Brain (organoid and tissue), 16 donors: ENCODE measurements at places on chromosomes 3 and 15.

GRCh38 chr3:16439163-16439847 lies 74.2 kb downstream of the RFTN1 start:
- no peak for DNase-seq

- peak; percentile 70 for DNase-seq
These were observed 1.4 kb downstream of the EPHB1 start for GRCh38 chr3:134796281-134797056.

DNA sequence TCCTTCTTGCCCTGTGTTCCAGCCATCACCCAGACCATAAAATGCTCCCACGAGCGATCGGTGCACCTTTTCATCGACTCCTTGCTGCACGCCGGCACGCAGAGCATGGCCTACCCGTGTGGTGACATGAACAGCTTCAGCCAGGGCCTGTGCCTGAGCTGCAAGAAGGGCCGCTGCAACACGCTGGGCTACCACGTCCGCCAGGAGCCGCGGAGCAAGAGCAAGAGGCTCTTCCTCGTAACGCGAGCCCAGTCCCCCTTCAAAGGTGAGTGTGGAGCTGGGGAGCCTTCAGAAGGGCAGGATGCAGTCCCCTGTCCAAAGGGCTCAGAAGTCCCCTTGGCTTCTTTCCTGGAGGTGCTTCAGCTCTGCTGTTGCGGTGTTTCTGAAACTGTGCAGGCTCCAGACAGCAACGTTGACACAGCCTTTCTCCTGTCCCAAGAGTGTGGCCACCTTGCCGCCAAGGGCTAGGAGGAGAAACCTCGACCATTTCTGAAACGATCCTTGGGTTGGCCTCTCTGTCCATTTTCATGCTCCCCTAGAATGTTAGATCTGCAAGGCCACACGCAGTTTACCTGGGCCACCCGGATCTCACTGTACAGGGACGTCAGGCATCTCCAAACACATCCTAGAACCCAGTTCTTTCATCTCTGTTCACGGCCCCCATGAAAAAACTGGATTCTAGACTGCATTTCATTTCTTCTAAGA lies 116.7 kb downstream of the LIPC start:
- no peak for DNase-seq

DNA sequence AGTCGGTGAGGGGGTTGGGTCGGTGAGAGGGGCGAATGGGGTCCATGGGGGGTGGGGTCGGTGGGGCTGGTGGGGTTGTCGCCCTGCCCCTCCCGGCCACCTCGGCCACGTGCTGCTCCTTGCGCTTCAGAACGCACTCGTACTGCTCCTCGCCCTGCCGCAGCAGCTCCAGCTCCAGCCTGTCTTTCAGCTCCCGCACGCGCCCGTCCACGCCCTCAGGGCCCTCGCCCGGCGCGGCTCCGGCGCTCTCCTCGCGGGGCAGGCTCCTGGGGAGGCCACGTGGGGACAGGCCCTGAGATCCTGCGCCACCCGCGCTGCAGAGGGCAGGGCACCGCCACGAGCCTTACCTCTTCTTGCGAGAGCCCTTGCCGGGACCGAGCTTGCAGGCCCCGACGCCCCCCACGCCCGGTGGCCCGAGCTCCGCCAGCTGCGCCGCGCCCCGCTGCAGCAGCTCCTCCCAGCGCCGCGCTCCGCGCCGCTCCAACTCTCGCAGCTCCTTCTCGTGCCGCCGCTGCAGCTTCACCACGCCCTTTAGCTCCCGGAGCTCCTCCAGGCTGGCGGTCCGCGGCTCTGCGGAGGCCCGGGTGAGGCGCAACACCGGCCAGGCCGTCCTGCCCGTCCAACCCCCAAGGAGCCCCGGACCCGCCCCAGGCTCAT lies 8.2 kb upstream of the ANKRD63 start:
- DNase-seq = peak; percentile 57

DNA sequence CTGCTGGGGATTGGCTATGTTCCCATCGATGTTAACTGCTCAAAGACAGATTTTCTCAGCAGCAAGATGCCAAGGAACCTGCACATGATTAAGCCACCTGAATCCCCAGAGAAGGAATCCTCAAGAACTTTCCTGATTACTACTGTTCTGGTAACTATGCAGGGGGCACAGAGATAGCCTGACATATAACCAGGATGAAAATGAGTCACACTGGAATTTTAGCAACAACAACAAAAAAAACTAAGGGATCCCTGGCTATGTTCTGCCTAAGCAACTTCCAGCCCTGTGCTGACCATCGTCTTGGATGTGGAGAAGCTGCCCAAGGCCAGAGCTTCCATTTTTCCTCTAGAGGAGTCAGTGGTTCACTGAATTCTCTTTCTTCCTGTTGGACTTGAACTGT lies 13.8 kb downstream of the RIOX2 start:
- DNase-seq = no peak

GRCh38 chr15:71529361-71529760 lies 281.0 kb upstream of the NR2E3 start:
- DNase-seq = no peak

GRCh38 chr3:140391061-140391460 lies 286.8 kb upstream of the TRIM42 start:
- no peak for DNase-seq

DNA sequence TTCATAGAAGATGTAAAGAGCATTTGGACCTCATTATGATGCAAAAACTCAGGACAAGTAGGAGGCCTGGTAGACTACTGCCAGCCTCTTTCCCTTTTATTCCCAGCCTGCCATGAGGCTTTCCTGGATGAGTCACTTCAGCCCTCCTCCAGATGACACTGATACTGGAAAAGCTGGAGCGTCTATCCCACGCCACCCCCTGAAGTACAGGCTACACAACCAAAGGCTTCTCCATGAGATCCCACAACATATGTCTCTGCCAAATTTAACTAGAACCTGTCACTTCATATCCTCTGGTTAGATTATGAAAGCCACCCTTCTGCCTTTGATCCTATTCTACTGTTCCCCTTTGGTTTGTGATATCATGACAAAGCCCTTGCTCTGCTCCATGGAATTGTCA lies 56.1 kb upstream of the CPNE4 start:
- DNase-seq = no peak

DNA sequence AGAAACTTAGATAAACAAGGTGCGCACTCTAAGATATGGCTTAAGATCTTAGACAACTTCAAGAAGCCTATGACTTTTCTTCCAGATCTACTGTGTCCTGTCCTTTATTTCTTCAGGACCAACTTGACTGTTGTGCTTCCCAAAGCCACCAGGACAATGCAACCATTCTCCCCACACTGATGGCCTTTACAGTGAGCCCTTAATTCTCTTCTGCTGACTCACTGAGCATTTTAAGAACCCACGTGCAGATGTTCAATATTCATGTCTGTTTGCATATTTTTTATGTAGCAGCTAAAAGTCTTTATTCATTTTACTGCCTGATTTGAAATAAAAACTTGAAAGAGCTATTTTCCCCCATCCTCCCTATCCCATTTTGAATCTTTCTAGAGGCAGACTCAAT lies 103.3 kb upstream of the SLC2A2 start:
- no peak for DNase-seq

DNA sequence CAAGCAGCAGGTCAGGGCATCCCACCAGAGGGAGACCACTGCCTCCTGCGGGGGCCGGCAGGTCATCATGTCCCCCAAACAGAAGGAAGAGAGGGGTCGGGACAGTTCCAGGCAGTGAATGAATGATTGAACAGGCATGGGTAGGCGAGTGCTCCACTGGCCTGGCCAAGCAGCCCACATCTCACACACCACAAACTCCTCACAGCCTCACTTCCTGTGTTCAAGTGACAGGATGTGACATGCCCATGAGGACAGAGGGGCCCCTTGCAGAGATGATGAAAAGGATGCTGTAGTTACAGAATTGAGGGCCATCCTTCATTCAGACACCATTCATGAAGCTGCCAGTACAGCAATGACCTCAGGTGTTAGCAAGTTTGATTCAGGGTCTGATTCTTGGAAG lies 3.7 kb downstream of the IQSEC1 start:
- no peak for DNase-seq

- no peak for DNase-seq
These were observed 437.7 kb downstream of the SI start for GRCh38 chr3:164640591-164640990.

GRCh38 chr3:29279286-29279685 lies 1.6 kb upstream of the RBMS3 start:
- no peak for DNase-seq

- no peak for DNase-seq
These were observed 156.6 kb downstream of the MYRIP start for GRCh38 chr3:39965997-39966396.

DNA sequence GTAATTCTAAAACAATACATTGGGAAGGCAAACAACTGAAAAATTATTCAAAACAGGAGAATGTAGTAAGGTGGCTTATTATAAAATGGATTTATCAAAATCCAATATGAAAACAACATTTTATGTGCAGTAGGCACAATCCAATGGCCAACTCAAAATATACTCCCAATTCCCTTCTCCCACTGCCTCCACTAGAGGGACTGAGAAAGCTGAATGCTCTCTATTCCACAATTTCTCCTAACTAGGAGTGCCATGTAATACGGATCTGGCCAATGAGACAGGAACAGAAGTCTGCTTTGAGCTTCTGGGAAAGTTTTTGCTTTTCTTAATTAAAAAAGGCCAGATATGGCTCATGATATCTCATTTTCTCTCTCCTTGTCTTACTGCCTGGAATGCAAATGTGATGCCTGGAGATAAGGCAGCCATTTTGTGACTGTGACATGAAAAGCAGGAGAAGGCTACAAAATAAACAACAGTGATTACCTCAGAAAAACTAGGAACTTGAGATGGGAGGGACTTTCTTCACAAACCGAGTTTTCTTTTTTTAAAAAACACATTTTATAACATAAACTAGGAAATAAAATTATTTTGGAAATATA lies 18.8 kb upstream of the VGLL4 start:
- peak; percentile 31 for DNase-seq

GRCh38 chr3:134143828-134144401 lies 106.7 kb downstream of the RYK start:
- DNase-seq = no peak

DNA sequence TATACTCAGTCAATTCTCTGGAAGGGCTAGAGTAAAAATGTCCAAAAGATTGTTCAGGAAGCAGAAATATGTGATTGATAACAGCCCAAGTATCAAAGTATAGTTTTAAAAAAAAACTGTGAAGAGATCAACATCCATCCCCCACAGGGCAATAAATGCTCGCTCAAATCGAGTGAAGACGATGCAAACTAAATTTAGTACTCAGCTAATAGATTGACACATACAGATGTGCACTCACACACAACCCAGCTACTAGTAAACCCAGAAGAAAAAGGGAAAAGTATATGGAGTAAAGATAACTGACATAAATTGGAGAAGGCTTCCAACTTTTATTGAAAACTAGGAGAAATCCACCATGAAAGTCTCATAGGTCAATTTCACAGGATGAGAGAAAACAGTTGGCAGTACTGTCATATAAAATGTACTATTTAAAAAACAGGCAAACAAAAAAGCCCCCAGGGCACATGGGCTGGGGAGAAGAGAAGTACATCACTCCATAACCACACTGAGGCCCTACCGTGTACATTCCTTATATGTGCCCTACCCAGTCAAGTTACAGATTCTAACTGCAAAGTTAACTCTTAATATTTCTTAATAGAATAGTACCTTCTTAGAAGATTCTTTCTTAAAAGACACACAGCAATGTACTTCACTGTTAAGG lies 125.7 kb downstream of the TBL1XR1 start:
- no peak for DNase-seq

- DNase-seq = no peak
These were observed 29.0 kb downstream of the GOLM2 start for GRCh38 chr15:44317423-44318058.

DNA sequence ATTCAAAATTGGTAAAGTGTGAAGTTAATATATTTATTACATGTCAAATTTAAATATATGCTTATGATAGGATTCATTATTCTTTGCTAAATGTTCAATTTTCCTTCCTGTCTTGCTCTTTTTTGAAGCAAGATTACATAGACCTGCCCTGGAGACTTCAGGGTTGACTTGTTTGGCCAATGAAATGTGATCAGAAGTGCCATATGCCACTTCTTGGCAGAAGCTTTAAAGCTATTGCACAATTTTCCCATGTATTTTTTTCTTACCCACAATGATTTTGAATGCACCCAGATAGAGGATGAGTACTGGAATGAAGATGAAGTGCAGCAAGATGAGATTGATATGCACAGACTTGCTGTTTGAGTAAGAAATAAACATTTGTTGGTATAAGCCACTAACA lies 406.3 kb upstream of the BCHE start:
- no peak for DNase-seq

GRCh38 chr3:72248389-72248761 lies 463.4 kb upstream of the PROK2 start:
- DNase-seq = no peak

DNA sequence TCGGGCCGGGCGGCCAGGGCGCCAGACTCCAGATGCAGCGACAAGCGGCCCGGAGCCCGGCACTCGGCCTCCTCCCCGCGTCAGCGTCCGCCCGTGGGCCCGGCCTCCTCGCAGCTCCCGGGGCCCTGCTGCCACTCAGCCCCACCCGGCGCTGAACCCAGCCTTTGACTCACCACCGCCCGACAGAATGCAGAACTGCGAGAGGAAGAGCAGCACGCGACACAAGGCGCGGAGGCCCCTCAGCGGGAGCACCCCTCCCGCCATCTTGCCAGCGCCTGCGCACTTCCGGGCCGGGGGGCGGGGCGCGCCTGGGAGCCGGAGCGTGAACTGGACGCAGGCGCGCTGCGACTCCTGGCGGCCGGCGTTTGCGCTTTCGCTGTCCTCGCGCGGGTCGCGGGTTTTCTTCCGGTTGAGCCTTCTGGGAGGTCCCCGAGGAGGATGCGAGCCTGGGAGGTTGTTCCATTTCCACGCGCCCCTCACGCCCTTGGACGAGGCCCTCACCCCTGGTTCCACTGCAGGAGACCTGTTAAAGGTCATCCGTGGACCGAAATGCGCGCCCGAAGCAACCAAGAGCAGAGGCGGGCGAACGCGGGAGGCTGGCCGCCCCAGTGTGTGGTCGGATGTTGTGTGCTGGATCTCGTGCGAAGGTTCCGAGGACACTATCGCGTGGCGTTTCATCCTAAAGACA lies at the start of gene TM2D3:
TSS of gene TM2D3 (minus strand) at position 284 of the 688 bp plus-strand sequence. CDS start at position 264, 20 bp downstream.
- peak; percentile 97 for DNase-seq

- DNase-seq = no peak
These were observed 751.3 kb downstream of the ZNF385D start for GRCh38 chr3:20999661-21000060.

GRCh38 chr3:118543832-118544231 lies 490.8 kb downstream of the IGSF11 start:
- no peak for DNase-seq

GRCh38 chr3:171175741-171176234 lies 149.3 kb upstream of the SLC2A2 start:
- DNase-seq = no peak

GRCh38 chr15:34650177-34650576 lies 66.7 kb upstream of the GOLGA8B start:
- peak; percentile 6 for DNase-seq

- no peak for DNase-seq
These were observed 96.7 kb downstream of the SV2B start for GRCh38 chr15:91196768-91197167.

GRCh38 chr3:157249606-157250005 lies 89.7 kb upstream of the CCNL1 start:
- DNase-seq = no peak
